ENCODE measurements at places on chromosomes 3 and 15. TPM values are rescaled to one million over a fixed set of nuclear protein-coding genes. Genes with fewer than 3 reads are reported as not detected.

DNA sequence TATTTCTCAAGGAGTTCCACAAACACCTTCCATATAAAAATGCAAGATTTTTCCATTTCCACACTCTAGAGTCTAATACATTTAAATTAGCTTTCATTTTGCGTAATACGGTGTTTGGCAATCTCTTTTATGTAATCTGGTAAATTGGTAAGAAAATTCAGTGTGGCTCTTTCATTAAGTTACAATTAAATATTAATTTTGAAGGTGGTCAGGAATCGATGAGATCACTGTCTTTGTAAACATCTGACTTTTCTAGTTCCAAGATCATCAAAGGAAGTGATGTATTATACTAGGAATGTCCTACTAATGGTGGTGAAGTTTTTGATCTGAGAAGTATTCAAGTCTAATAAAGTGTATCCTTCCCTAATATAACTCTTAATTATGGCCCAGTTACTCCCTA, 1.1 kb upstream of the UTS2B start:
- no peak for DNase-seq

- no peak for DNase-seq
Observed at GRCh38 chr3:76864355-76864754, 175.5 kb upstream of the ROBO2 start.

- no peak for DNase-seq
Observed at GRCh38 chr3:104108522-104108921, 1258.2 kb upstream of the ALCAM start.

- no peak for DNase-seq
Observed at GRCh38 chr3:30567139-30567753, 39.2 kb upstream of the TGFBR2 start.

- DNase-seq: no peak
Observed at GRCh38 chr3:185024406-185024805, 128.5 kb downstream of the C3orf70 start.

- no peak for DNase-seq
Observed at GRCh38 chr3:48256557-48256956, 15.7 kb downstream of the ZNF589 start.

- no peak for DNase-seq
Observed at GRCh38 chr15:83793069-83793468, 139.1 kb downstream of the ADAMTSL3 start.

CCNDBP1 gene
- total RNA-seq: 128 TPM

Measured in tibial nerve (tissue), 4 donors.